ENCODE measurements at places on chromosomes 3 and 15. TPM values are rescaled to one million over a fixed set of nuclear protein-coding genes. Genes with fewer than 3 reads are reported as not detected.

GXYLT2 gene
- 25.7 TPM for polyA plus RNA-seq

DNA sequence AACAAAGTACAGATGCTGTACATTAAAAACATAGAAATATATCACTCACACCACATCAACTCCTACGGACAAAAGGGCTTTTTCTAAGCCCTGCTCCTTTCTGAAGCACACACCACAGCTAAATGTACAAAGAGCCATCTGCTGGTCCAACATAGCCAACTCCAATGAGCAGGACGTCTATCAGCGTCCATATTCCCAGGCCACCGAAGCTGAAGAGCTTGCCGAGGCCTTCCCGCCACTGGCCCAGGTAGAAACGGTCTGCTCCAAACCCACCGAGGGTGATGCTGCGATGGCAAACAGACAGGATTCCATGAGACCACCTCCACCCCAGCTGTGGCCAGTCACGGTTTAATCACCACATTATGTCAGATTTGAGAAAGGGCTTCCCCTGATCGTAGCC, 9.8 kb downstream of the TM2D3 start:
- DNase-seq: peak; percentile 47

ROPN1 gene
- not detected for polyA plus RNA-seq

GRCh38 chr3:115160295-115160694, 13.2 kb upstream of the ZBTB20 start:
- no peak for DNase-seq

NR2E3 gene
- not detected for polyA plus RNA-seq

NRROS gene
- not detected for polyA plus RNA-seq

- DNase-seq: no peak
These were observed 350.4 kb downstream of the CLSTN2 start for GRCh38 chr3:140285380-140285779.

DNA sequence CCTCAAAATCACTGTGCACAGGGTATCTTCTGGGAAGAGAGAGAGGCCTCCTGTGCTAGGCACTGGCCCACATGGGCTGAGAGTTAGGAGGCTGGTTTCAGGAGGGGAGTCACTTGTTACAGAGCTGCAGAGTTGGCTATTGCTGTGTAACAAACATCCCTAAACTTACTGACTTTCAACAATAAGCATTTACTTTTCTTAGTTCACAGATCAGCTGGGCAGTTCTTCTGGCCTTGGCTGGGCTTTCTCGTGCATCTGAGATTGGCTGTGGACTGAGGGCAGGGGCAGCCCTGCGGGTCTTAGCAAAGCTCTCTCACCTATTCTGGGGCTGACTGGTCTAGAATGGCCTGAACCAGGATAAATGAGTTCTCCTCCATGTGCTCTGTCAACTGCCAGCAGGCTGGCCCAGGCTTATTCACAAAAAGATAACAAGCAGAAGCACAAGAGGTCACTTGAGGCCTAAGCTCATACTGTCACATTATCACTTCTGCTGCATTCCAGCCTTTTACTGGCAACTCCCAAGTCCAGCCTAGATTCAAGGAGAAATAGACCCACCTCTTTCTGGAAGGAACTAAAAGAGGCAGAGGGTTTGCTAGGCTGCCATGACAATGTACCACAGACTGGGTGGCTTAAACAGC, 17.2 kb upstream of the RBSN start:
- DNase-seq: no peak

DNA sequence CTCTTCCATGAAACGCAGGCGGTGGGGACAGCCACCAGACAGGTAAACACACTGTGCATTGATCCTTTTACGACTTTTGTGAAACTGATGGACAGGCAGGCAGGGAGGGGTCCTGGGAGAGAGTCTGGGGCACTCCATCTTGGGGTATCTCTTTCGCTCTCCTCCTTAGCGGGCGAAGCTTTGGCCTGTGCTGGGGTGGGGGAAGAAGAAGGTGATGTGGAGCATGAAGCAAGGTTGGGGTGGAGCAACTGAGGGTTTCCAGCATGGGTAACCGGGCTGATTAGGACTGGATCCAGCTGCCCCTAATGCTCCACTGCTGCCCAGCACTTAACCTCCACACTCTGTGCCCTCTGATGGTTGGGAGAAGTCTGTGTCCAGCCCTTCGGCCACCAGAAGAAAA, 25.6 kb downstream of the MUC20 start:
- no peak for DNase-seq

GRCh38 chr3:126554560-126555525, 3.9 kb downstream of the C3orf22 start:
- no peak for DNase-seq

DNA sequence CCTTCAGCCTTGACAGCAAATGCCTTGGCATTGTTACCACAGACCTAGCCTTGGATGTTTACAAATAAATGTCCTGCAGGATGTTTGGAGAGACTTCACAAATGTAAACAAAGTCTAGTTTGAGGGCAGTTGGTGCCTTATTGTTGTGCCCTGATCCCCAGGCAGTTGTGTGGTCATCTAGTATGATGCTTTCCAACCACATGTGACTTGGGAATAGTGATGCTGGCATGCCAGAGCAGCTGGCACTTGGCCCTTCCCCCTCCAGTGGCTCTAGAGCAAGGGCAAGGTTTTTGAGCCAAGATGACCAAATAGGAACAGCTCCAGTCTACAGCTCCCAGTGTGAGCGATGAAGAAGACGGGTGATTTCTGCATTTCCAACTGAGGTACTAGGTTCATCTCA, 258.2 kb downstream of the ADAMTS17 start:
- DNase-seq: no peak

DNA sequence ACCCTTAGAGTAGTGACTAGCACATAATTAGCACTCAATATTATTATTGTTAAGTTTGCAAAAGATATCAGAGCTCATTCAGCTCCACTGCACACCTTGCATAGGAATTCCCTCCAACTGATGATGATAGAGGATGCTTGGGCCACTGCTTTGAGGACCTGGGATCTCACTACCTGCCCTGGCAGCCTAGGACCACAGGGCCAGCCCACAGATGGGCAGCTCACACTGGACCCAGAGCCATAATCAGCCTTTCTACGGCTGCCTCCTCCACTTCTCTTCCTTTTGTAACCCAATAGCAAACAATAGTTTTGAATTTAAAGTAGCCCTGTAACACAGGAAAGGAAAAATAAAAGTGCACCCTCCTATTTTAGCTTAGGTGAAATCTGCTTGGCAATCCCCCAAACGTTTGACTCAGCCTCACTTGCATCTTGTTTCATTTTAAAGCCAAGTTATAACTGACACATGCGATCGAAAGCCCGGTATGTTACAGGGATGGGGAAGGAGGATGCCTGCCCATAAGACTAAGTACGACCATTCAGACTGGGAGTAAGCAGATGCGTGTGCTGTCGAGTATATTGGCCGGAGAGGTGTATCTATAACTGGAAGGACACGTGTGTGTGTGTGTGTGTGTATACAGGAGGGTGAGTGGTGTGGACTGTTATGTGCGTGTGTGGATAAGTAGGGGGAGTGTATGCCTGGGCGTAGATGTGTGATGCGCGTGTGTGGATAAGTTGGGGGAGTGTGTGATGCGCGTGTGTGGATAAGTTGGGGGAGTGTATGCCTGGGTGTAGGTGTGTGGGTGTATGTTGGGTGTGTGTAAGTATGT, 65.9 kb downstream of the CPN2 start:
- DNase-seq: peak; percentile 72

- no peak for DNase-seq
These were observed 73.3 kb upstream of the SNRK start for GRCh38 chr3:43212914-43213611.

Data from cardiac muscle cell (in vitro differentiated cells and primary cell).